ENCODE measurements at places on chromosomes 4 and X.
A peak's percentile ranks its signal among the peaks of the same experiment; 100 is the strongest.

- no peak for DNase-seq
Measured at GRCh38 chr4:107987916-107988762, 1.6 kb upstream of the HADH start.

GRCh38 chr4:22736912-22737311 is 44.2 kb downstream of the GBA3 start:
- no peak for DNase-seq

DNA sequence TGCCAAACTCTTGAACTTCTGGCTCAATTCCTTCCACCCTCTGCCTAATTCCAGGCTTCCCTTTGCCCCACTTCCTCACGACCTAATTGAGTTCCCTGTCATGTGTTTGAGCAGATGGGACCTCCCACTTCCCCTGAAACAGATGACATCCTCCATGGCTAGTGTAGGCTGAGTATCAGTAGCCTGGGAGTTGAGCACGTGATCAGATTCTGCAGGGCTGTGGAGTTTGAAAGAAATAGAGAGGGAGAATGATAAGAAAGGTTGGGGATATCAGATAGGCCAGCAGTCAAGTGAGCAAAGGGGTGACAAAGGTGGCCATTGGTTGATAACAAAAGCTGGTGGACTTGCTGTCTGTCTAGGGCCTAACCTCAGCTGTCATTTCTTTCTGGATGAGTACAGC is 18.8 kb upstream of the NWD2 start:
- no peak for DNase-seq

- no peak for DNase-seq
Measured at GRCh38 chrX:18894156-18894555, 89.8 kb downstream of the PHKA2 start.

GRCh38 chr4:107760281-107760947 is 40.4 kb upstream of the PAPSS1 start:
- no peak for DNase-seq

DNA sequence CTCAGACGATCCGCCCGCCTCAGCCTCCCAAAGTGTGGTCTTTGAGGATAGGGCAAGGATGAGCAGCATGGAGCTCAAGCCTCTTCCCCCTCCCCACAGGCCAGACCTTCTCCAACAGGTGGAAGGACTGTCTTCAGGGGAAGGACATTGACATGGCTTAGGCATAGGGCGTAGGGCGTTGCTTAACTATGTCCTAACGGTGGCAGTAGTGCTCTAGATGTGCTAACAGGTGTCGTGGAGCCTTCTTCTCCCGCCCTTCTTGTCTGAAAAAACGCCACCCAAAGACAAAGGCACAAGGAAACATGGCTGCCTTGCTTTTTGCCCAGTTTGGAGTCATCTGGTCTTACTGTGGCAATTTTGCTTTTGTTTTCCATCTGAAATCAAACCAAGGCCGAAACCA is 219.8 kb downstream of the OR13H1 start:
- peak; percentile 90 for DNase-seq

DNA sequence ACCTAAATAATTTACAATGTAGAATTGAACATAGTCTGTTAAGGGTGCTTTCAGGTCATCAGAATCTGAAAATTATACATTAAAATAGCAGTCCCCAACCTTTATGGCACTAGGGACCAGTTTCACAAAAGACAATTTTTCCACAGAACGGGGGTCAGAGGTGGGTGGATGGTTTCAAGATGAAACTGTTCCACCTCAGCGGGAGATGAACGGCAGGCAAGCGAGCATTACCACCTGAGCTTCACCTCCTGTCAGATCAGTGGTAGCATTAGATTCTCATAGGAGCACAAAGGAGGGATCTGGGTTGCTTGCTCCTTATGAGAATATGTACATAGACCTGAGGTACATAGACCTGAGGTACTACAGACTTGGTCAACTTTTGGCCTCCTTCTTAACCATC is 29.0 kb downstream of the LRBA start:
- DNase-seq: no peak

GRCh38 chr4:119523399-119523798 is 105.2 kb downstream of the PDE5A start:
- no peak for DNase-seq

GRCh38 chr4:88747351-88747750 is 49.7 kb upstream of the NAP1L5 start:
- DNase-seq: no peak

- no peak for DNase-seq
Measured at GRCh38 chrX:53073115-53073586, 9.0 kb upstream of the TSPYL2 start.

- no peak for DNase-seq
Measured at GRCh38 chr4:103934178-103934789, 214.5 kb upstream of the TACR3 start.

DNA sequence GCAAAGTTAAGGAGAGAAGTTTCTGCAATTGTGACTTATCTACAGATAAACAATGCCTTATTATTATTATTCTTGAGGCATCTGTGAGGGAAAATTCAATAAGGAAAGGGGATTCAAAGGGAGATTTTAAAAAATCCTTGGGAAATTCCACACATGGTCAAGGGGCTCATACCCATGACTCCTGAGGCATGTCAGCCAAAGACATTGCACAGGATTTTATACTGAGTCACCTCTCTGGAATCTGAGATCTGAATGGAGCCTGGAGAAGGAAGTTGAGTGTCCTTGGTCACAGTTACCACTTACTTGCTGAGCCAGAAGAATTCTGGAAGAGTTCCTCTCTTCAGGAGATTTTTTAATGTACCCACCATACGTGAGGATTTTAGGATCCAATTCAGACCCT is 14.4 kb upstream of the CXCL8 start:
- no peak for DNase-seq

DNA sequence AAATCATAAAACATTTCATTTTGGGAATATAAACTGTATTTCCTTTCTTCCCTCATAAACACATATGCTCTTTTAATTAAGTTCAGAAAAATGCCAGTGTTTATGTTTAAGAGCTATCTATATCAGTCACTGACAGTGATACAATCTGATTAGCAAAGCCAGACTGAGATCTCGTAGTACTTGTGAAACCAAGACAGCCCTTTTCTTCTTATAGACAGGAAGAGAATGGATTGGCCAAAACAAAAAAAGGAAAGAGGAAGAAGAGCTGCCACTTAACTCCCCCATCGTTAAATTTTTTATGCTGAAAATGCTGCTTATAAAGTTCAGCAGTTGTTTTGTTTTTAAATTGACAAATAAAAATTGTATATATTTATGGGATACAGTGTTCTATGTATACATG is 87.4 kb downstream of the PLAC1 start:
- DNase-seq: no peak

DNA sequence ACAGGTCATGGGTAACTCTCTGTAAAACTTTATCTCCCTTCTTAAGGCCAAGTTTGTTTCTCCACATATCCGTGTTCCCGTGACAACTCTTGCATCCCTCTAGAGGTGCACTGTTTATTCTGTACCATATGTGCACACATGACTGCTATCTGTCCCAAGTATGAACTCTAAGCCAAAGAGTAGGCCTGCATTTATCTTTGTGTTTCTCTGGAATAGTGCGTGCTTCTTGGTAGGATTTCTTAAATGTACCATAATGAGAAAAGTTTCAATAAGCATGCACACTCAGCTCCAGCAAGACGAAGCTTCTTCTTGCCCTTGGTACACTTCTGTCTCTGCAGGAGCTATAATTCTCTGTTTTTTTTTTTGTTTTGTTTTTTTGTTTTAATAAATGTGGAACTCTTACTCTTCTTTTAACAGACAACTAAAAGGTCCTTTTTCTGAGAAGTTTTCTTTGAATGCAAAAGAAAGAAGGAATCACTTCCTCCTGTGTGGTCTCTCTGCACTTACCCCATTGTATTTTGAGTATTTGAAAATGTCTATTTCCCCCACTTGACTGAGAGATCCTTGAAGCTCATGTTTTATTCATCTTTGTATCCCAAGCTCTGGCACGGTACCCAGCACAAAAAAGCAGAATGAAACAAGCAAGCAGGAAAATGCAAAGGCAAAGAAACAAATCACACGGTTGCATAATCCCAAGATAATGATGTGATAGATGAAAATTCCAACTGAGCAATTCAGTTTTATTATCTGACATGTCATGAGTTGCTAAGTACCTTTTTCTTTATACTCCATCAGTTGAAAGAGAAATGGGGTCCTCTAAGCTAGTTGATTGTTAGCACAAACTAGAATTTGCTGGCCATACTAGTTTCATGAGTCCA is 521.9 kb upstream of the BOD1L1 start:
- no peak for DNase-seq

DNA sequence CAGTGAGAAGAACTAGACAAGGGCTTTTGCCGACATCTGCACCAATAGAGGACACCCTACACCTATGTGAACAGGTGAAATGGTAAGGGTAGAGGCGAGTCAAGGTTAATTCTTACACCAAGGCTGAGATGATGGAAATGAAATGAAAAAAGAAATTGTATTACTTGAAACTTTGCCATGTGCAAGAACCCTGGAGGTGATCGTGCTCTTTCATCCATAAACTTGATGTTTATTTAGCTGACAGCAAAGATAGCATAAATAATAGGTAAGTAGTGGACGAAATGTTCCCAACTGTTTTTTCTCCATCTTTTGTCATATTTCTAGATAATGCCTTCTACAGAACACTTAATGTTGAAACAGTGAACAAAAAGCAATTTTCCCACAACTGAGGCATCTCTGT is 162.5 kb downstream of the BANK1 start:
- no peak for DNase-seq

GRCh38 chr4:8577972-8578371 is 2.2 kb upstream of the GPR78 start:
- no peak for DNase-seq

GRCh38 chr4:85734424-85734831 is 259.5 kb downstream of the ARHGAP24 start:
- no peak for DNase-seq

DNA sequence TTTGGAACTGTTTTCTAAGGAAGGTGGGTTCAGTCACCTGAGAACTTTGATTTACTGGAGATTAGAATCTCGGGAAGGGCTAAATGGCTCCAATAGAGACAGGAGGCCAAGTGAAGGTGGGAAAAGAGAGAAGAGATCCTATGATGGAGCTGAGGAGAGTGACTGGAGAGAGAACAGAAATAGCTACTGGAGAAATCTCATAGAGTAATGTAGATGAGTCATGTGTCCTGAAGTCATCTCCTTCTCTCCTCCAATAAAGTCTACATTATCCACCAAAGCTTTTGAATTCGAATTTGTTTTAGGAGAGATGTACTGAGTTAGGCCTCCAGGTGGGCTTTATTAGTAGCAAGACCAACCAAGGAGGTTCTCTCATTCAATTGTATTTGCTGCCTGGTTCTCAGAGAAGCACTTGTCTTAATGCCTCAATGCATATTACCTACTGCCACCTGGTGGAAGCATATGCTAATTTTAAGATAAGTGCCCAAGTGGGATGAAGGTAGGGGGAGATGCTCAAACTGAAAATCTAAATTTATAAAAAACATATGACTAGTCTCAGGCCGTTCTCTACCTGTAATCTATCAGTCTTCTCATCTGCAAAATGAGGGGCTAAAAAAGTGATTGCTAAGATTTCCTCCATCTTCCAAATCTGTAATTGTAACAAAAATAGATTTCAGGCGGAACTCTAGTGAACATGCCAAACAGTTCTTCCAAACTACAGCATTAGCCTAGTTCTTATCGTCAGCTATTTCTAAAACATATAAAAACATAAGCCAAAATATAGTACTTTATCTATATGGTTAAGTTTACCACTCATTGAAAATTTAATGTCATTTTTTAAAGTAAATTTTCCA is 24.4 kb downstream of the TXK start:
- no peak for DNase-seq

GRCh38 chr4:97867557-97868091 is 275.7 kb downstream of the STPG2 start:
- DNase-seq: no peak

GRCh38 chrX:6227453-6227835 is 1.2 kb downstream of the NLGN4X start:
- DNase-seq: no peak

DNA sequence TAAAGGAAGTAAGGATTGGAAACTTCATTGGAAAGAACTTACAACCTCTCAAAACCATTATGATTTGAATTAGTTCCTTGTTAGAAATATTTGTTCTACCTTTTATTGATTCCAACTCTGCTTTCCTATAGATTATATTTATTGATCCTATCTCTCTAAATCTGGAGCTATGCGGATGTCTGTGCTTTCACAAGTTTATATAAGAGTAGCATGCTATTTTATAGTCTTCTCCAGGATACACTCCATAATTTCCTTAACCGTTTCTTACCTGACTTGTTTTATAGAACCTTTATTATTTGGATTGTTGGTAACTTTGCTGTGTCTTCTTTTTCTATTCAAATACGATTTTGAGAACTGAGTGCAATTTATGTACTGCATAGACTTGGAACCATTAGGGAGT is 668.1 kb downstream of the RAPGEF2 start:
- DNase-seq: no peak

DNA sequence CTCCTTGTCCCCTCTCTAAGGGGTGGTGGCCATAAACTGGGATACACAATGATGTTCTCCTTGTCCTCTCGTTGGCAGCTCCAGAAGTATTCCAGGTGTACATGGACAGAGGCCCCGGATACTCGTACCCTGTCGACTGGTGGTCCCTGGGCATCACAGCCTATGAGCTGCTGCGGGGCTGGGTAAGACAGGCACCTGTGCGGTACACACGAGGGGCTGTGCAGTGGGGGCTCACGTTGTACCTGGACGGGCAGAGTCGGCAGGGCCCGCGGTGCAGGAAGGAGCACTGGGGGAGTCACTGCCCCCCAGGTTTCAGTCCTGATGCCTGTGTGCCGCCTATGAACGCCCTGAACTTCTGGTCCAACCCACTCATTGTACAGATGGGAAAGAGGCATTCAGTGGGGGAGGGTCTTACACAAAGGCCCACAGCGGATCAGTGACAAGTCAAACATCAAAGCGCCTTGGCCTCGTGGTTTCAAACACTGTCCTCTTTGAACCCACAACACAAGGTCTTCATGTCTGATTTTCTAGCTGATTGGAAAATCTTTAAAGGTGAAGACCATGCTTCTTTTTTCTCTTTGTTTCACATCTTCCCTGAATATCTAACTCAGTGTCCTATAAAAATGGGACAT is 261.6 kb downstream of the EVC2 start:
- peak; percentile 83 for DNase-seq
